DMS79 (cell line): ENCODE measurements at places on chromosomes 12 and 14.

DNA sequence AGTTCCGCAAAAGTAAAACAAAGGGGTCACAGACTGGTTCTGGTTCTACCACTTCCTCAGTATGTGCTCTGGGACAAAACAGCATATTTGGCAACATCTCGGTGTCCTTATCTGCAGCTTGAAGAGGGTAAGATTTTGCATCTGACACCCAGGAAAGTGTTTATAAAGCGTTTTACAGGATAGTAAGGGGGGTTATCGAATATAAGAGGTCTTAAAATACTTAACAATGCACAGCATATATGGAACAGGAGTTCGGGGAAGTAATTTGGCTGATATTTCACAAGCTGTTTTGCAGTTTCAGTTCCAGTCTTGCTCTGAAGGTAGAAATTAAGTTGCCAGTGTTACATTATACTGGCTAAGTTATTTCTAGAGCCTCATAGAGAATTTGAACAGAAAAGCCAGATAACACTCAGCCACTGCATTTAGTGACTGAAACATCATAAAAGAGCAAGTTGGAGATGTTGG lies 904 bp upstream of the MAP4K5 start:
- no peak for DNase-seq

- DNase-seq = no peak
These were observed 2.0 kb upstream of the IRAK3 start for GRCh38 chr12:66187036-66187435.

DNA sequence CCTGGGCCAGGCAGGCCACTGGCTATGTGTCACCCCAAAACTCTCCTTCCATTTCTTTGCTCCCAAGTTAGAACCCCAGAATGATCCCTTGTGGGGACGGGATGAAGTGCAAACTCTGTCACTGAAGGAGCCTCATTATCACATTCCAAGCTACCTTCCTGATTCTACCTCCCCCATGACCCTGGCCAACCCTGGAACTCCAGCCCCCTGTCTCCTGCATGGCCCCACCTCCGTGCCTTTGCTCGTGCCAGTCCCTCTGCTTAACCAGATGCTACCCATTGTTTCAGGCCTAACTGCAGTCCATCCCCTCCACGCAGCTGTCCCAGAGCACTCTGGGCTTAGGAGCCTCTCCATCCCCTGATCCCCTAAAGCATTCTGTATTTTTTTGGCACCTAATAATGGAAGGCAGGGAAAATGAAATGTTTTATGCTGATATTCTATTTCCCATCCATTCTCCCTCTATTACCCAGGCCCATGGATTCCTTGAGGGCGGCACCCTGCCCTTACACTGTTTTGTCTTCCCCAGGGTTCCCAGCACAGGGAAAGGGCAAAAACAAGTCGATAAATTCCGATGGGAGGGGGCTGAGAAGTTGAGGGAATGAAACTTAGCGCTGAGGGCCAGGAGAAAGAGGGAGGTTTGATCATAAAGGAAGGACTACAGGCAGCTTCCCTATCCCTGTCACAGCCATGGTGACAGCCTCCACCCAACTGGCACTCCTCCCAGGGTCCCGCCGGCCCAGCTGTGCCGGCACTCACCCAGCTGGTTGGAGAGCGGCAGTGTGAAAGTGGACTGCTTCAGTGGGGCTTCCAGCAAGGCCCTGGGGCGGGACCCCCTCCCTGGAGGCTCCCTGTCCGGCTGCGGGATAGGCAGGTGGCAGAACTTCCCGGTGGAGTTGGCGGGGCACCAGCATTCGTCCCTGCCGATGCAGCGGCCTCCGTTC lies 58.1 kb downstream of the ISCA2 start:
- DNase-seq = no peak

- no peak for DNase-seq
These were observed 51.6 kb downstream of the PRKCH start for GRCh38 chr14:61372842-61373555.

DNA sequence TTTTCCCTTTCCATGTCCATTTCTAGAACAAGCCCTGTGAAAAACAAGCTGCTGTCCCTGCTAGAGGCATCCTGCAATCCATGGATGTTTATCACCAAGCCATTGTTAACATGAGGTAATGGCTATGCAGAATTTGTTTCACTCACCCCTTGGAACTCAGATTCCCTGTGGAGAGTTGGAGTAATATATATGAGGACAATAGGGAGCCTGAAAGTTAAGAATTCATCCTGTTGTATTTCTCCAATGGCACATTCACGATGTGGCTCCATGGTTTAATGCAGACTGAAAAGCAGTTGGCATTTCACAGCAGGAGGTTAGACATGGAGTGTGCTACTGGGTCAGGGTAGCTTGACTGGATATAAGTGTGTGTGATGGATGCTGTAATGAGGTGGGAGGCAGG lies 32.4 kb downstream of the GPR65 start:
- DNase-seq = no peak

DNA sequence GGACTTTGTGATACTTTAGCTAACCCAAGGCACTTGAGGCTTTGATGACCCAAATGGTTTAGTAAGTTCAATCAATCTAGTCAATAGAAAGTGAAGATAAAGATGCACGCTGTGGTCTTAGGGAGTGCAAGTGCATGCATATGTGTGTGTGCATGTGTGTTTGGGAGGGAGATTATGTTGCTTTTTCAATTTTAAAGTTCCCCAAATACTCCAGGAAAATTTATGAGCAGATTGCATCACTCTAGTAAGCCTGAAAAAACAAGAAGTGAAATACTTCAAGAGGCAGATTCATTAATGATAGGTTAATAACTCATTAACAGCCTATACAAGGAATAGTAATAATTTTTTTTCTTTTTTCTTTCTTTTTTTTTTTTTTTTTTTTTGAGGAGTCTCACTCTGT lies 12.4 kb upstream of the SIX1 start:
- DNase-seq = no peak

- DNase-seq = no peak
These were observed 121.7 kb upstream of the FUT8 start for GRCh38 chr14:65290830-65291229.

DNA sequence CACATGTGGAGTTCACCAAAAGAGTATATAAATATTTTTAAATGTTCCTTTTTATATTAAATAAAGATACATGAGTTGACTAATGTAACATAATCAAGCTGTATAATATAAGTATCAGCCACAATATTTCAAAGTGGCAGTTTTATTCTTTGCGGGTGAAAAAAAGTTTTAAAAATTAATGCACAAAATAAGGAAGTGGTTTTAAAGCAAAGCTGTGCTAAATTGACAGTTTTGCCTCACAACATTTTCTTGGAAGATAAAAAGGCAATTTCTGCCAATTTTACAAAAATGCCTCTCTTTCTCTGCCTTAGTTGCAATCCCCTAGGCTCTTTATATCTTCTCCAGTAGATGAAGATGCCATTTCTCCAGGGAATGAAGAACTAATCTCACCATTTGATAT lies 719.1 kb downstream of the C12orf50 start:
- DNase-seq = no peak

DNA sequence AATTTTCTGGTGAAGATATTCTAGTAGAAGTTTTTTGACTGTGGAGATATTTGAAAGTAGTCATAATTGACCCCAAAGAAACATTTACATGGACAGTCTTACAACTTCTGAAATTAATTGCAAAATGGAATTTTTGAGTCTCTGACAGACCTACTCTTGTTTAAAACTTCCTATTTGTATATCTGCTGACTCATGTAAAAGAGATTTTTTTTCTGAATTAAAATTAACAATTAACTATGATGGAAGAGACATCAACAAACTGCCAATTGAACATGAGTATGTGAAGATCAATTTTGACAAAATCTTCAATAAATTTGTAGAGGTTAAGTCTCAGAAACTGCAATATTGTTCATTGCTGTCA lies 108.5 kb upstream of the MAX start:
- DNase-seq = no peak

DNA sequence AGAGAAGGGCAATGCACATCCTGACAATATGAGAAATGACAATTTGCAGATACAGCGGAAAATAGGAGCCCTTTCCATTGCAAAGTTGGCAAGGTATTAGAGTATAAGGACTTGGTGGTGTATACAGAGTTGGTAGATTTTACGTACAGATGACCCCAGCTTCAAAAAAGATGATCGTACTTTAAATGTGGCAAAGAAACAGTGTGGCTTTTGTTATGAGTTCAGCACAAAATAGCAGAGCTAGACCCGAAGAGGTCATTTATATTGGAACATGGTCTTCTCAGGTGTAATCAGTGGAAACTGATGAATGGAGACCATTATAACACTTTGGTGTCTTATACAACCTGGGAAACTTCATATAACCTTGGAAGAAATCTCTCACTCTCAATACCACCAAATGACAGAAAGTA lies 2.3 kb downstream of the CLEC2B start:
- no peak for DNase-seq

DNA sequence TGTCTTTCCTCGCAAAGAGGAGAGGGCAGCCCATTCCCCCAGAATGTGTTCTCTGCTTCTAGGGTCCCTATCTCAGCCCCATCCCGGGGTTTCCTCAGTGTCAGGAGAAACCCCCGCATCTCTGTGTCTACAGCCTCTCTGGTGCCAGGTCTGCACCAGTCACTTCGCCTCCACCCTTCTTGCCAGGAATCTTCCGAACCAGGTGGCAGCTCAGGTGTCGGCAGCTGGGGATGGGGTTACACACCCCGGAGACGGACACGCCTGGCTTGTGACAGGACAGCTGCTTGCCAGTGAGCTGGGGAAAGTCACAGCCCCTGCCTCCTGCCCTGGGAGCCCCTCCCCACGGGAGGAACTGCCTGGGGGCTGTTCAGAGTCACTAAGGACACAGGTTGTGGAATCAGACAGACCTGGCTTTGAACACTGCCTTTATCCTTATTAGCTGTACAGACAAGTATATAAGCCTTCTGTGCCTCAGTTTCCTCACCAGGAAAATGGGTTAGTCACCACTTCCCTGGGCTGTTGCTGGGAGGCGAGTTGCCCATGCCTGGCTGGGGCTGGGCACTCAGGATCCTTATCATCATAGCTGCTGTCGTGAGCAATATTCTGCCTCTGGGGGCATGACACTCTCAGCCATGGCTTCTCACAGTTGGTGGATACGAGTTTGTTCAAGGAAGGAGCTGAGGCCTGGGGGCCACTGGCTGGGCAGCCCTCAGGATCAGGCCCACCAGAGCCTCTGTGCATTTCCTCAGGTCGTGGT lies 10.8 kb downstream of the HIP1R start:
- DNase-seq = peak; percentile 61

GRCh38 chr12:123571343-123571813 lies 13.0 kb upstream of the TMED2 start:
- no peak for DNase-seq

- DNase-seq = no peak
These were observed at the start of gene ACRBP for GRCh38 chr12:6647083-6647604. ACRBP (minus strand) TSS chr12:6647432; CDS start chr12:6647366, 66 bp downstream.

- DNase-seq = no peak
These were observed 105.0 kb downstream of the ADGRD1 start for GRCh38 chr12:131058700-131059099.

DNA sequence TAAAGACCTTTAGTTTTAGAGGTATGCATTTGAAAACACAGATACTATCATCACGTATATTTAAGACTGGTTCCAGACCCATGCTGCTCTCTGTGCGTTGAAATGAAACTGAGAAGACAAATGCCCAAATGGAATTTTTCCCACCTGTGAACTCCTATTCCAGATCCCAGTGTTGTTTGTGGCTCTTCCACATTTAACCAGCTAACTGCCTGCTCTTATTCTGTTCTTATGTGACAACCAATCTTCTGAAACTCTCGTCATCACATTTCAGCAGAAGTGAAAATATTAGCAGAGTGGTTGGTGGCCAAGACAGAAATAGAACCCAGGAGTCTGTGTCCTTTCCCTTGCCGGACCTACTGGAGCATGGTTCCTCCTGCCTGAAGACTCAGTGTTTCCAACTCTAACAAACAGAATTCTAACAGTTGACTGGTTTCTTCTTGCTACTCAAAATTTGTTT lies 460.2 kb downstream of the RAD51B start:
- DNase-seq = no peak

DNA sequence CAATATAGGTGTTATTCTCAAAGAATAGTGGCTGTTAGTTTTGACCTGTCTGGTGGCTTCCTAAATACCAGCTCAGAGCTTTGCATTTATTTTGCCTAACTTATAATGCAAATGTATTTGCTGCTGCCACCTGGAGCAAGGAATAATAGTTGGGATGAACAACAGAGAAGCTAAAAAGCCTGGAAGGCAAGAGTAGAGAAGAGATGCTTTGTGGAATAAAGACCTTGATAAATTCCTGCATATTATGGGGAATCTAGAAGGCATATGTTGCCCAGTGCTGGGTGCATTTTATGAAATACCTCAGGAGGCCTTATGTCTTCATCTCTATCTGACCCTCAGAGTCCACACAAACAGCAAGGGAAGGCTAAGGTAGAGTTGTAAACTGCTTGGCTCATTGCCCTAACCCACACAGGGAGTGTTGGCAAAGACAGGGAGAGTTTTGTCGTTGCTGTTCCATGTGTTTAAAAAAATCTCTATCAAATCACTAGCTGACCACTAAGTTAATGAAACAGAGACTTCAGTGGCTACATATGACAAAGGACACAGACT lies 53.7 kb upstream of the SCAF11 start:
- no peak for DNase-seq

- DNase-seq = no peak
These were observed 67.6 kb upstream of the TTC7B start for GRCh38 chr14:90883782-90884181.

DNA sequence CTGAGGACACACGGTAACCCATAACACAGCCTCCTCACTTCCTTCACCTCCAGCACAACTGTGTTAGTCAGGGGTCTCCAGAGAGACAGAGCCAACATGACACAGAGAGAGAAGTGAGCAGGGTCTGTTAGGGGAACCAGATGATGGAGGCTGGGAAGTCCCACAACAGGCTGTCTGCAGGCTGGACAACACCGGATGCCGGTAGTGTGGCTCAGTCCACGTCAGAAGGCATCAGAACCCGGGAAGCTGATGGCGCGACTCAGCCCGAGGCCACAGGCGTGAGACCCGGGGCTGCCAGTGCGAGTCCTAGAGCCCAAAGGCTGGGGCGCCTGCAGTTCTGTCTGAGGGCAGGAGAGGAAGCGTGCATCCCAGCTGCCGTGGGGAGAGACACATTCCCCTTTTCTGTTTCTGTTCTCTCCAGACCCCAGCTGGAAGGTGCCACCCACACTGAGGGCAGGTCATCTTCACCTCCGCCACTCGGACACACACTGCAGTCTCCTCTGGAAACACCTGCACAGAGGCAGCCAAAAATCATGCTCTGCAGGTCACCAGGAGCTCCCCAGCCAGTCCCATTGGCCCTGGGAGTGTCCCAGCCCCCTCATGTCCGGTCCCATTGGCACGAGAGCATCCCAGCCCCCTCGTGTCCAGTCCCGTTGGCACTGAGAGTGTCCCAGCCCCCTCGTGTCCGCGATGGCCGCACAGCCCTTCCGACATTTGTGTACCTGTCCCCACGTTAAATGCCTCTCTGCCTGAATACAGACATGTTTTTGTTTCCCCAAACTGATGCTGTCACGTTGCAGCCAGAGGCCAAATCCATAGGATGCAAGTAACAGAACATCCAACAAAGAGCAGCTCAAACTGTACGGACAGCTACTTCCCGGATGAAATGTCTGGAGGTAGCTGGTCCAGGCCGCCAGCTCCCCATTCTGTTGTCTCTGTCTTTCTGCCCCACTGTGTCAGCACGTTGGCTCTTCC lies 7.9 kb upstream of the FBRSL1 start:
- DNase-seq = no peak
